ENCODE measurements at places on chromosomes 6 and 20.
A peak's percentile ranks its signal among the peaks of the same experiment; 100 is the strongest.

DNA sequence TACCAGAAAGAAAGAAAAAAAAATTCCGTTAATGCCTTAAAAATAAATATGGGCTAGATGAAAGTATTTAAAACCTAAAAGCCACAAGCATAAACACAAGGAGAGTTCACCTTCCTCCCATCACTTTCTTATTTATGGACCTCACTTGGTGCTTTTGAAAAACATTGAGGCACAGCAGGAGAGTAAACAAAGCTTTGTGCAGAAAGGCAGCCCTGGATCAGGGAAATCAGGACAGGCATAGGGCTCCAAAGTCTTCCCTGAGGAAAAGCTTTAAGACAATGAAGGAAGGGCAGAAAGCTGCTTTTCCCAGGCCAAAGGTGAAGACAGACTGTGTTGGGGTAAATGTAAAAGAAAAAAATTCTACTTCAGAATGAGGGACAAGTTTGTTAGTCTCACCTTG, 207.9 kb downstream of the CLVS2 start:
- no peak for DNase-seq

GRCh38 chr6:50791900-50792508, 26.7 kb upstream of the TFAP2B start:
- DNase-seq, result peak; percentile 3

- no peak for DNase-seq
Observed at GRCh38 chr6:122753688-122754056, 25.8 kb upstream of the FABP7 start.

DNA sequence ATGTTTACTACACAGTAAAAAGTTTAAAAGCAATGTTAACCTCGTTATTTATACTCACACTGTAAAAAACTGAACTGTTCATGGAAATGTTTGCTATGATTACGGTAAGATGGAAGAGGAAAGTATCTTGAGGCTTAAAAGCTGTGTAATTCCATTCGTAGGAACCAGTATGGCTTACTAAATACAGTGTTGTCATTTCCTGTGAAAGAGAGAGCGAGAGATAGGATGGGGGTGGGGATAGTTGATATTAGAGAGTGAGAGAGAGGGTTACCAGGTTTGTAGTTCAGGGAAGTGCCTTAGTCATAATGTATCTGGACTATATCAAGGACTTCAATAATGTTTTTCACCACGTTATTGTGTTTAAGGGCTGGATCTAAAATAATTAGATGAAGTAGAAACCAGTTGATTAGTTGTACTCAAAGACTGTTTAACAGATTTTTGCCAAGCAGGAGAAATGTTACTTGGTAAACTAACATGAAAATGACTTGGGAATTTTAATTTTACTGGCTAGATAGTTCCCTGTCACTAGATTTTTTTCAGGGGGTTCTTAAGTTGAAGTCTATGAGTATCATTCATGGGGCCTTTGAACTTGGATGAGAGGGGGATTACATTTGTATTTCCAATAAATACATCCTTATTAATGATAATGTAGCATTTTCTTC, 30.4 kb downstream of the AFDN start:
- no peak for DNase-seq

DNA sequence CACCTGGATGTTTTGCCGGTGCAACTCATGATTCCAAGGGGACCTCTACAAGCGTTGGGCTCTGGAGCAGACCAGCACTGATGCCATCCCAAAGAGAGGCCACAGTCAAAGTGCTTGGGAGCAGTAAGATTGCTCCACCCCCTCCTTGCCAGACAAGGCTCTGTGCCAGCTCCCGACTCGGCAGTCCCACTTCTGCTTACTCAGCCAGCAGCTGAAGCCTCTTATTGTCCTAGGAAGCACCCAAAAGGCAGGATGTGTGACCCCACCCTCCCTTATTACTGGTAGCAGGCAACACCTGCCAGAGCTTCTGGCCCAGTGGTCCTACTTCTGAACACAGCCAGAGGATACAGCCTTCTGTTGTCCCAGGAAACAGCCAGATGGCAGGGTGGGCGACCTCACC, 614.2 kb downstream of the TENT5A start:
- DNase-seq, result no peak

DNA sequence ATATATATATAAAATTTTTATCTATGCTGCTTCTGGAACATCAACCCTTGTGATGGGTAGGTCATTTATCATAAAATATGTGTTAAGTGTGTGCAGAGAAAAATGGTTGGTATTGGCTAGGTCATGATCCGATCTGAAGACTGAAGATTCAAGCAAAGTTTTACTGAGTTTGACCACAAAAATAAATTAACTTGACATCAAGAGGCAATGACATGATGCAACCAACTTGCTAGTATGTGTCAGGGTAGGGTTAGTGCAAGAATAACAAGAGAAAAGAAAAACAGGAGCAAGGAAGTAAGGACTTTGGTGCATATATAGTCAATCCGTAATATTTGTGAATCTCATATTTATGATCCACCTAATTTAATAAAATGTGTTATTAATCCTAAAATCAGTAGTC, 1202.0 kb upstream of the ADGRB3 start:
- DNase-seq, result no peak

- DNase-seq, result no peak
Observed at GRCh38 chr6:2917065-2917464, 14.0 kb upstream of the SERPINB9 start.

GRCh38 chr6:111748231-111748647, 125.0 kb downstream of the FYN start:
- DNase-seq, result peak; percentile 70

DNA sequence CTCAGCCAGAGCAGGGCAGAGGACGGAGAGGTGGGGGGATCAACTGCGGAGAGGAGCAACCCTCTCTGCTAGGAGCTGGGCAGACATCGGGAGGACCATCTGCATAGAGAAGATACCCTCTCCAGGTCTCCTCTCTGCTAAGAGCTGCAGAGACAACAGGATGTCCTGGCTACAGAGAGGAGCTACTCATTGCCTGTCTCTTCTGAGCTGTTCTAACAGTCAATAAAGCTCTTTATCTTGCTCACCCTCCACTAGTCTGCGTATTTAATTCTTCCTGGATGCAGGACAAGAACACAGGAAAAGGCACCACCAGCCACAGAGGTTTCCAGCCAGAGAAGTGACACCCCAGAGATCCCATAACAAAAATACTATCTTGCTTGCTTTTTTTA, 871.1 kb upstream of the GJE1 start:
- DNase-seq, result no peak

DNA sequence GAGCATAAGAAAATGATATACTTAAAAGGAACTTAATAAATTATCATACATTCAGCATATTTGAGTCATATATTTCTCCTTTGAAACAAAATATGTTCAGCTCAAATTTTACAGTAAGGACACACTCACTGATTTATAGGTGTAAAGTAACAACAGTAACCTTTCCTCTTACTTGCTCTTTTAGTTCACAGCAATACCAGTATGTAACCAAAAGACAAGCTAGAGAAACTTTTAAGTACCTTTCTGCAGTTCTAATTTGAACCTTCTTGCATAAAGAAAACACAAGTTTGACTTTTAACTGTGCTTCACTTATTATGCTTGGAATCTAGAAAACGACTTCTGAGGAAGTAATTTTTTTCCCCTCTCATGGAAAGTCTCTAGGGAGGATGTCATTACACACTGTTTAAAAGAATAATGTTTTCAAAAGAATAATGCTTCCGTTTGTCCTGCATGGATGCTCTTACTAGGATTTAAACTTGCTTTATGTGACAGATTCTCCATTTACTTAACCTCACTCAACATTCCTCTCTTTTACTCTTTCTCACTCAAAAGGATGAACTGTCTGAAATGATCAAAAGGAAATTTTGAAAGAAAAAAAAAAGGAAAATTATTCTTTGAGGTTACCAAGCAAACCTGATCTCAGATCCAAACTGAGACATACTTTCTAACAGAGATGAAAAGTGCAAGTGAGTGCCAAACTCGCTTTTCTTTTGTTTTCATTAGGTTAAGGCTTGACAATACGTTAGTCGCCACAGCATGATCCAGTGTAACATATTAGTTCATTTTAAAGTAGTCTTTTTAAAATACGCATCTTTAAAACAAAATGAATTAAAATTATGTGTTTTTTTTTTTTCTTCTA, 22.4 kb upstream of the CALHM6 start:
- no peak for DNase-seq

DNA sequence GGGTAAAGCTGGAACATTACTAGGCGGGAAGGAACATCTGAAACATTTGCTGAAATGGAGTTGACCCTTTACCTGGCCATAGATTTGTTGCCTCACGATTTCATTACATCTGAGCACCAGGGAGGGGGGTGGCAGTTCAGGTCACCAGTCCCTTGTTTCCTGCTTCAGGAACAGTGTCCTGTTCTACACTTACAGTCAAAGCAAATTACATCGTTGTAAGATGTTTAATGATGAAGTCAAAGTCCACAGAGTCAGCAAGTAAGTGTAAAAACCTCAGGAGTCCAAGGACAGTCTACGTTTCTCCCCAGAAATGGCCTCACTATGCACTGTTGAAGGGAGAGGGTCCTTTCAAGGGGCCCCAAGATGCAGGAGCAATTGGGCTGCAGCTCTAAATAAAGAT, 8.9 kb upstream of the MICB start:
- no peak for DNase-seq

DNA sequence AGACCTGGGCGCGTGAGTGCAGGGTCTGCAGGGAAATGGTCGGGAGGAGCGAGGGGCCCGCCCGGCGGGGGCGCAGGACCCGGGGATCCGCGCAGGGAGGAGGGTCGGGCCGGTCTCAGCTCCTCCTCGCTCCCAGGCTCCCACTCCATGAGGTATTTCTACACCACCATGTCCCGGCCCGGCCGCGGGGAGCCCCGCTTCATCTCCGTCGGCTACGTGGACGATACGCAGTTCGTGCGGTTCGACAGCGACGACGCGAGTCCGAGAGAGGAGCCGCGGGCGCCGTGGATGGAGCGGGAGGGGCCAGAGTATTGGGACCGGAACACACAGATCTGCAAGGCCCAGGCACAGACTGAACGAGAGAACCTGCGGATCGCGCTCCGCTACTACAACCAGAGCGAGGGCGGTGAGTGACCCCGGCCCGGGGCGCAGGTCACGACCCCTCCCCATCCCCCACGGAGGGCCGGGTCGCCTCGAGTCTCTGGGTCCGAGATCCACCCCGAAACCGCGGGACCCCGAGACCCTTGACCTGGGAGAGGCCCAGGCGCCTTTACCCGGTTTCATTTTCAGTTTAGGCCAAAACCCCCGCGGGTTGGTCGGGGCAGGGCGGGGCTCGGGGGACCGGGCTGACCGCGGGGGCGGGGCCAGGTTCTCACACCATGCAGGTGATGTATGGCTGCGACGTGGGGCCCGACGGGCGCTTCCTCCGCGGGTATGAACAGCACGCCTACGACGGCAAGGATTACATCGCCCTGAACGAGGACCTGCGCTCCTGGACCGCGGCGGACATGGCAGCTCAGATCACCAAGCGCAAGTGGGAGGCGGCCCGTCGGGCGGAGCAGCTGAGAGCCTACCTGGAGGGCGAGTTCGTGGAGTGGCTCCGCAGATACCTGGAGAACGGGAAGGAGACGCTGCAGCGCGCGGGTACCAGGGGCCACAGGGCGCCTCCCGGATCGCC, 54.2 kb upstream of the HLA-A start:
- peak; percentile 93 for DNase-seq

DNA sequence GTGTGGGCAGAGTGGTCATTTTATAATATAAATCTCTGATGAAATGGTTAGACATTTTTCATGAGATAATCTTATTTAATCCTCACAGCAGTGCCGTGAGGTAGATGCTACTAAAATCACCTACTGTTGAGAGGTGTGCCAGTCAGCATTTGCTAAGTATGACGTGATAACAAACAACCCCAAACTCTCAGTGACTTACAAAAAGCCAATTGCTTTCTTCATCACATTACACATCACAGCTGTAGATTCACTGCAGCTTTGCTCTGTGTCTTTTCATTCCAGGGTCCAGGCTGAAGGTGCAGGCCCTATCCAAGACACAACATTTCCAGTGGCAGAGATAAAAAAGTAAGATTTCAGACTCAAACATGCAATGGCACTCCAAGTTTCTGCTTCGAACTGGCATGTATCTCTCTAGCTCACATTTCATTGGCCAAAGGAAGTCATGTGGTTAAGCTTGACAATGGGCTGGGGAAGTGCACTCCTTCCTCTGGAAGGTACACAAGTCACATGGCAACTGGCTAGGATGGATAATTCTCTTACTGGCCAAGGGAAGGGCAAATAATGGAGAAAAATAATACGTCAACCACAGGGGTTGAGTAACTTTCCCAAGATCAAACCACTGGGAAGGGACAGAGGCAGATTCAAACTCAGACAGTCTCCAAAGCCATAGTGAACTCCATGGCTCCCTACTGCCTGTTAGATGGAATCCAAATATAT, 69.5 kb upstream of the EPB41L1 start:
- DNase-seq, result no peak

- DNase-seq, result no peak
Observed at GRCh38 chr20:49391404-49392245, 90.8 kb downstream of the KCNB1 start.

DNA sequence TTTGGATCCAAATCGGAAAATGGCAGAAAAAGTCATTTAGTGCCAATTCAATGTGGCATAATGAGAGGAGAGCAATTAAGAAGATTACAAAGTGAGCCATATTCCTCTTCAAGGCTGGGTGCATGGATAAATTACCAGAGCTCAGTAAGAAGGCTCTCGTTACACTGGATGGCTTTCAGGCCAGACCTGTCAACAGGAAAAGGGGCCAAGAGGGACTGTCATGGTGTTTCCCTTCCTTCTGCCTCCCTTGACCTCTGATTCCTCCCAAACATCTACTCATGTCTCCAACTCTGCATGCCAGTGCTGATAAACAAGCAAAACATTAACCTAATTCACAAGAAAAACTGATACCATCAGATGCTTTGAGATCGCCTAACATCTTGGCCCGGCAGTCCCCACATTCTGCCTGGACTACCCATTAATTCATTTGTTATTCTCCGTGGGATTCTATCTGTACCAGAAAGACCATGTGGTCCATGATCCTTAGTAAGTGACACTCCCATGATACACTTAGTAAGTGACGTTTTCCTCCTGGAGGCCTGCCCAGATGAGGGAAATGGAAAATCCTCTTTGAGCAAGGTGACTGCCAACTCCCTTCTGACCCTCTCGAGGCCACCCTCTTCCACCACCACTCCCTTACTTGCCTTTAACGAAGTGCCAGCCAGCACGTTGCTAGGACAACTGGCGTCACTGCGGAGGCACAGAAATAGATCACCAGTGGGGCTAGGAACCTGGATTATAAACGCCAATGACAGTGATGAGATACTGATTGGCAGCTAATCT, 239.2 kb downstream of the GMPR start:
- DNase-seq, result no peak
